ENCODE measurements at places on chromosomes 3 and 15.

- no peak for DNase-seq
Measured at GRCh38 chr3:186150041-186150830, 41.3 kb upstream of the ETV5 start.

DNA sequence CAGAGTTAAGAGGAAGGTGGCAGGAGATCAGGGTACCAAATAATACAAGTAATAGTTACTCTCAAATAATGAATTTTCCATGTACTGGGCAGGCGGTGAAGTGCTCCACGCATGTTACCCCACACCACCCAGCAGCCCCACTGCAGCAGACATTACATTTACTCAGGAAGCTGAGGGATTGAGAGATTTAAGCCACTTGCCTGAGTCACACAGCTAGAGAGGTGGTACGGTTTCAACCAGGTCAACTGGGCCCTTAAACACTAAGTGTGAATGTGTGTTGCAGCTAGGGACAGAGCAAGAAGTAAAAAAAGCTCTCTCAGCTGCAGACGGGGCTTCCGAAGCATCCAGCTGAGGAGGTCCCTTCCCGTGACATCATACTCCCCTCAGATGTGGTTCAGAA, 91.3 kb downstream of the PRICKLE2 start:
- DNase-seq, result no peak

GRCh38 chr3:81632659-81633058, 128.8 kb downstream of the GBE1 start:
- DNase-seq, result no peak

- no peak for DNase-seq
Measured at GRCh38 chr3:188544012-188544411, 390.1 kb downstream of the LPP start.

DNA sequence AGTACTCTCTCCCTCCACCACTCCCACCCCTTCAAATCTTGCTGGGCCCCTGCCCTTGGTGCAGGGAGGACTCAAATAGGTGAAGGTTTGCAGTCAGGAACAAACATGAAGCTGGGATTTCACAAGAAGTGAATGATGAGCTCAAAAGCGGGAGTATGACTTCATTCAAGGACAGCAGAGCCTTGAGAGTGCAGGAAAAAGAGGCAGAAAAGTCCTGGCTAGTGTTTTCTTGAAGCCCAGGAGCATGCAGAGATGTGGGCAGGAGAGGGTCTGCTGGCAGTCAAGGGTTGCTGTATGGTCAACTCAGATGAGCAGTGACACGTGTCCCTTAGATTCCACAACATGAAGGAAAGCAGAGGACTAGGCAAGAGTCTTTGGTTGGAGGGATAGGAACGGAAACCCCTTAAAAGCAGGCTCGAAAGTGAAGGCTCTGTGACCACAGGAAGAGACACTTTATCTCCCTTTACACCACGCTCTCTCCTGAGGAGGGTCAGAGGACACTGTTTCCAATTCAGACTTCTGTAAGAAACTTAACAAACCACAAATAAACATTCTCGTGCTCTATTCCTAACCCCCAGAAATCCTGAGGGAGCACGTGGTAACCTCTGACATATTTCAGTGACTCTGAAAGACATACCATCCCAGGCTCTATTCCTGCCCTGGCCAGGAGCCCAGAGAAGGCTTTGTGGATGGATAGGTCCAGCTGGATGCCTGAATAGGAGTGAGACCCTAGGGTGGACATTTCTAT, 168.0 kb upstream of the NDN start:
- no peak for DNase-seq

GRCh38 chr3:113948015-113948917, 453 bp downstream of the ZDHHC23 start:
- peak; percentile 55 for DNase-seq

- DNase-seq, result no peak
Measured at GRCh38 chr15:74420193-74420905, 13.4 kb downstream of the SEMA7A start.

DNA sequence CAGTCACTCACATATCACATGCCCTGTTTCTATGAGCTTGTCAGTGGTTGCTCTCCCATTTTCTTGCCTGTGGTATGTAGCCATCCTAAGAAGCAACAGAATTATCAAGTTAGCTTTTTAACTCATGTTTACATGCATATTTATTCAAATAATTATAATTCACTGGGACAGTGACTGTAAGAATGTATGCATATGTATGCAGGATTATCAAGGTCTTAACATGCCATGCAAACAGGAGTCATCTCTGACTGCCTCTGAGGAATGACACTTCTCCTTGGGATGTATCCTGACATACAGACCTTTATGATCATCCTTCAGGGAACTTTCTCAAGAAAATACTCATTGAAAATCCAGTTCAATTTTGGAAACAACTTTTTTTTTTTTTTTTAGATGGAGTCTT, 240.9 kb downstream of the CPNE4 start:
- DNase-seq, result no peak

- DNase-seq, result no peak
Measured at GRCh38 chr3:166660962-166661361, 719.1 kb downstream of the ZBBX start.

- DNase-seq, result no peak
Measured at GRCh38 chr15:43215961-43216360, 4.9 kb downstream of the EPB42 start.

GRCh38 chr3:134464064-134464688, 21.6 kb downstream of the ANAPC13 start:
- DNase-seq, result no peak

DNA sequence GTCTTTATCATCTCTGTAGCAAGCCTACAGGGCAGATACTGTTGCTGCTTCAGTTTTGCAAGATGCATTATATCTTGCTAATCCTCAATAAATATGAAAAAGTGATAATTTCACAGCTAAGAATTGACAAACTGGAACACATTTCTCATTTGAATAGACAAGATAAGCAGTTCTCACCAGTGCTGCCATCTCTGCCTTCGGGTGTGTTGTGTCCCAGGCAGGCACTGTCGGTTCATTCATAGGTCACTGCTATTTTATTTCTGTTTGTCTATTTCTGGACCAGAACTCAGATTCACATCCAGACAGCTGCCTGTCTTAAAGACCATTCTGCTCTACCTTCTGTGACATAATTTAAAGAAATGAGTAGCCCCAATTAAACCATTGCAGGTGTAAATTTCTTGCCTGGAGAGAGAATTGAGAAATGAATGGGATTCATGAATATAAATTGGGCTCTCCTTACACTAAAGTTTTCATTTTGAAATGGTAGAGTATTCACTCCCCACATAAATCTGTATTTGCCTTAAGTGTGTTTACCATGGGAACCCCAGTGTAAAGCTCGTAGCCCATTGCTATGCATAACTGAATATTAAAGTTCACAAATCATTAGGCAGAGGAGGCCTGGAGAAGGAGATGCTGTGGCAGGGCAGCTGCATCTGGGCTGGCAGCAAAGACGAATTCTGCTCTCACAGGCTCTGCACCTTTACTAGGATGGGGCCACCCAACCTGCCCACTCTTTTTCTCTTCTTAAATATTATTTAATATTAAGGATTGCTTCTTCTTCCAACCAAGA, 149.9 kb downstream of the ARPP21 start:
- DNase-seq, result no peak

GRCh38 chr15:78024883-78025282, 52.6 kb downstream of the TBC1D2B start:
- no peak for DNase-seq

DNA sequence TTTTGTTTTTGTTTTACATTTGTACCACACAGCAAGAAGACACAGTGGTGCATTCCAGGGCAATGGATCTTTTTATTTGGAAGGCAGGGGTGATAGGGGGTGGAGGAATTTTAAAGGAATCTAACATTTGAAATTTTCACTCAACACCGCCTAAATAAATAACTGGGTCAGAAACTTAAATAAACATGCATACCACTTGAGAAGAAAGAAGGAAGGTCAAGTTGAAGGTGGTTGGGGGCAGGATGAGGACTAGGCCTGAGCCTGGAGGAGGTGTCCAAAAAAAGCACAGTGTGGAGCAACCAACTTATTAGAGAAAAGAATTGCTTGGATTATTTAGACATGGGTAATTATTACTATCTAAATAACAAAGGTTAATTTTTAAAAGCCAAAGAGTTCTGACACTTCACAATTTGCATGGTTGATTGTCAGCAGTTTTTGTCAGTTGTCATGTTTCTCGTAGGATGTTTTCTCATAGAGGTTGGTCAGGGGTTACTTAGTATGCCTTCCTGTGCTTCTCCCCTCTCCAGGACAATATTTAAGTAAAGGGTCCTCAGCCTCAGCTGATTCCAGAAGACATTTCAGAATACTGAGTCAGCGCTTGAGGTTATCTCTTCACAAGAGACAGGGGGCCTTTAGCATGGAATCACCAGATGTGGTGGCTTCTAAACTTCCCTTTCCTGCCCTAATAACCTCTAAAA, 173.7 kb upstream of the SLC2A2 start:
- DNase-seq, result no peak
